ENCODE measurements at places on chromosomes 11 and 22.

GRCh38 chr11:46246521-46246920 lies 30.9 kb upstream of the CREB3L1 start:
- DNase-seq = no peak

DNA sequence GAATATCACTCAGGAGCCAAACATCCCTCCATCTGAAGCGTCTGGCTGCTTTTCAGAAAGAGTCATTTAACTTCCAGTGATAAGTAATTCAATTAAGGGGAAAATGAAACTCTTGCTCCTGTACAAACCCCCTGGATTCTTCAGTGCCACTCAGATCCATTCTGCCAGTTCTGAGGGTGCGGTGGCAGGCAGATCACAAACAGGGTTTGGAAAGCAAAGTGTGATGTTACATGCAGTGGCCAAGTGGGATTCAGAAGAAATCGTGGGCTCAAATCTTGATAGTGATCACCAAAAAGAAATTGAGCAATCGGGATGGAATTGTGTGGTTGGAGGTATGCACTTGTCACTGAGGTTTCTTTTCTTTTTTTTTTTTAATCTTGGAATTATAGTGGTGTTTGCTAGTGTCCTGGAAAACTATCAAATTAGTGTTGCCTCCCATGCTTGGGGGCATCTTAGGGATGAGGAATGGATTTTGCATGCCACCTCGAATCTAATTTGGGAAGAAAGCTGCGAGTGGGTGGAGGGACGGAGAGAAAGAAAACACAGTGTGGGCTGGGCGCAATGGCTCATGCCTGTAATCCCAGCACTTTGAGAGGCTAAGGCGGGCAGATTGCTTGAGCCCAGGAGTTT lies 22.5 kb upstream of the RTL6 start:
- DNase-seq = no peak

DNA sequence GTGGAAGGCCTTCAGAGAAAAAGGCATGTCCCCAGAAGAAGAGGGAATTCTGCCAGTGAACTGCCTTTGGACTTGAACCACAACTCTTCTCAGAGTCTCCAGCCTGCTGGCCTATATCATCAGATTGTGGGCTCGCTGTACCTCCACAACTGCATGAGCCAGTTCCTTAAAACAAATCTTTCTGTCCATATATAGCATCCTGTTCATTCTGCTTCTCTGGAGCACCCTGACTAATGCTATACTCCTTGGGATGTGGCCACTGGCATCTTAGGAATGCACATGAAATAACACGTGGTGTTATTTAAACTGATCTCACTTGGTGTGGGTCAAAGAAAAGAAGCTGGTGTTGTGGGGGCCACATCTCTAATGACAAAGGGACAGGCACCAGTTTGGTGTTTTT lies 58.3 kb upstream of the VSTM5 start:
- peak; percentile 92 for DNase-seq

GRCh38 chr22:45562102-45562501 lies 59.4 kb downstream of the FBLN1 start:
- DNase-seq = no peak

DNA sequence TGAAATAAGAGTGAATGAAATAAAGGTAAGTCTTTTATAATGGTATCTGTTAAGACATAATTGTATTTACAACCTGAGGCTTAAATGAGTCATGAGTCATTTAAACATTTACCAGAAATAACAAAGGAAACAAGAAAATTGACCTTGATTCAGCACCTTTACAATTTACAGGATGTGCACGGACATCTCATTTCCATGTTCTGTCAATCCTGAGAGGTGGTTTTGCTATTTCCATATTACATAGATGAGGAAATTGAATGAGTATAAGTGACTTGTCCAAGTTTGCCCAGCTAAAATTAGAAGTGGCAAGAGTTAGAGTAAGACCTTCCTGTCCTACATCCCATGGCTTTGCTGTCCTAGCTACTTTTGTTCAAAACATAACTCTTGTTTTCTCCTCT lies 89.1 kb downstream of the TRIM44 start:
- no peak for DNase-seq
